ENCODE measurements at places on chromosomes 5 and 9. TPM values are rescaled to one million over a fixed set of nuclear protein-coding genes. Genes with fewer than 3 reads are reported as not detected.

The GABRA6 gene
- total RNA-seq: not detected

The ADRA1B gene
- 0.25 TPM for total RNA-seq

The DMRT1 gene
- total RNA-seq: not detected

The AGXT2 gene
- total RNA-seq: not detected

The CAPSL gene
- not detected for total RNA-seq
